ENCODE measurements at places on chromosomes 13 and 19.

DNA sequence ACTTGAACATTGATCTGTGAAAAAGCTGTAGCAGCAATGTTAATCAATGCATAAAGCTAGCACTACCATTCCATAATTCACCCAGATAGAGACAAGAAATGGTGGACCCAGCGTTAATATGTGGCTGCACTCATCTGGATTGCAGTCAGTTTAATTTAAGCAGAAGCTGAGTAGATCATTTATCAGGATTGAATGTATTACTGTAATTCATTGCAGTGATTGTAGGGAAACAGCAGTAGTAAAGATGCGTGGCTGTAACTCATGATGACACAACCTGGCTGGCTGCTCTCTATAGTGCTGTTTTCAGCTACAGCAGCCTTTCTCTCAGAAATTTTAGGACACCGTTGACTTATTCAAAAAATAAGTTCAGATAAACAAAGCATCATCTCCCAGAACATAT is 499.5 kb upstream of the SLITRK6 start:
- no peak for DNase-seq

DNA sequence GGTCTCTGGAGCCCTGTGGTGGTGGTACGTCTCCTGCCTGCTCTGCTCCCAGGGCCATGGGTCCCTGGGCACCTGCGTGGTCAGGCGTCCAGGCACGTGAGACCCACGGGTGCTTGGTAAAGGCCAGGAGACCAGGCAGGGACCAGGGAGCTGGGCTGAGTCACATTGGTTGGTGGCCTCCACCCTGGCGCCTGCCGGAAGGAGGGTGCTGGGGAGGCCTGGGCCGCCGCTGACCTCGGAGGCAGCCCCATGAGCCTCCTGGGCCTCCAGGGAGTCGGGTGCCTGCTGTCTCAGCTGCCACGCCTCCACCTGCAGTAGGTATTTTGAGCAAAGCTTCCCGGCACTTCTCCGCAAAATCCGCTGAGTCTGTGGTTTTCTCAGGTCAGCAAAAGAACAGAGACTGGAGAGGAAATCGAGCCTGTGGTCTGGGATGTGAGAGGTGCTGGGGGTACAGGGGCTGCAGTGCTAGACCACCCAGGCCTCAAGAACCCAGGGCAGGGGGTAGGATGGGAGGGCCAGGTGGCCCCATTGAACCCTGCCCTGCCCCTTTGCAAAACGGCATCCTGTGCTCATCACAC is 3.6 kb upstream of the PLK5 start:
- no peak for DNase-seq

DNA sequence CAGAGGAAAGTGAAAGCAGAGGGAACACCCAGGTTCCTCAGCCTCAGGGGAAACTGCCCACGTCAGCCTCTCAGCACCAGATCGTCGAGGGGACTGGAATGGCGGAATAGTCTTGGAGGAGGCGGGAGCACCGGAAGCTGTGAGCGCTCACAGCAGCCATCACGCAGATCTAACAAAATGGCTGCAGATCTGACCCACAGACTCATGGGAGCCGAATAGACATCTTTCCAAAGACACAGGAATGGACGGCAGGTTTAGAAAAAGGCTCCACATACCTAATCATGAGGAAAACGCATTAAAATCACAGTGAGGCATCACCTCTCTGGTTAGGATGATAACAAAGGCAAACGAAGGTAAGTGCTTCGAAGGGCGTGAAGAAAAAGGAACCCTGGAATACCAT is 11.8 kb upstream of the LILRA2 start:
- no peak for DNase-seq

DNA sequence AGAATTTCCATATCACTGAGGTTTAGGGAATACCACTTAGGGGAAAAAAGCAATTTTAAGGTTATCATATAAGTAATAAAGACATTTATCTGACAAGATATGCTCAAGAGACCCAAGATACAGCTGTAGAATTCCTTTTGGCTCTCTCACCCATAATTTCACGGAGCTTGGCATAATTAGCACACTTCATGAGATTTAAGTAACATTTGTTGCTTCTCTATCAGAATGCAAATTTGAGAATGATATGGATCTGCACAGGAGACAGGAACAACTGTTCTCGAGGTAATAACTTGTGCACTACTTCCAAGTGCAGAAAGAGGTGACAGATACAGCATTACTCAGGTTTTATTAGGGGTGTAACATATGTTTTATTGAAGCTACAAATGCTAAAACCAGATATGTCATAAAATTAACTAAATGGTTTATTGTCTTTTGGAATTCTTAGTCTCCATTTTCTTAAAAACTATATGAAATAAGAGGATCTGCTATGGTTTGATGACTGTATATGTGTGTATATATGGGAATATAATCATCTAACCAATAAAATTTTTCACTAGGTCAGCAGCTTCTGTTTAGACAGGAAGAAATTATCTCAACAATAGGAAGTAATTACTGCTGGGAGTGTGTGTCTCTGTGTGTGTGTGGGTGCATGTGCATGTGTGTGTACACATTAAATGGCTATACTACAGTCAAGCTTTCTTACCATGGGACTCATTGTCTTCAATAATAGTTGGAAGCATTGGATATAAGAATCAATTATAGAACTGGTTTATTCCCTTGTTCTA is 401.3 kb downstream of the PCDH17 start:
- no peak for DNase-seq

- no peak for DNase-seq
These were observed 10.9 kb downstream of the SETDB2 start for GRCh38 chr13:49455007-49455398.

DNA sequence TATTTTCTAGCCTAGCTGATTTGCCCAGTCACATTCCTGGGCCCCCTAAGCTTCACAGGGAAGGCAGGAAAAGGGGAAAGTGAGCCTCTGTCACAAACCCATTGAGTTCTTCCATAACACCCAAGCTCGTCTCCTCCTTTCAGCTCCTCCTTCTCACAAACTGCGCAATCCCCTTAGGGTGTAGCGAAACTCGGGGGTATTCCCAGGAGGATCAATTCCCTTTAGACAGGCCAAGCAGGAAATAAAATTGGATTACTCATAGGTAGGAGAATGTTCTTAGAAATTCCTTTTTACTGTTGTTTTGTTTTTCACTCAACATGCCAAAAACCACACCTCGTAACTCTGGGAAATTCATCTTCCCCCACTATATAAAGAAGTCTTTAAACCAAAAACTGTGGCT is 139.3 kb downstream of the IRS2 start:
- no peak for DNase-seq
